ENCODE measurements at places on chromosomes 6 and 20. TPM values are rescaled to one million over a fixed set of nuclear protein-coding genes. Genes with fewer than 3 reads are reported as not detected.

DNA sequence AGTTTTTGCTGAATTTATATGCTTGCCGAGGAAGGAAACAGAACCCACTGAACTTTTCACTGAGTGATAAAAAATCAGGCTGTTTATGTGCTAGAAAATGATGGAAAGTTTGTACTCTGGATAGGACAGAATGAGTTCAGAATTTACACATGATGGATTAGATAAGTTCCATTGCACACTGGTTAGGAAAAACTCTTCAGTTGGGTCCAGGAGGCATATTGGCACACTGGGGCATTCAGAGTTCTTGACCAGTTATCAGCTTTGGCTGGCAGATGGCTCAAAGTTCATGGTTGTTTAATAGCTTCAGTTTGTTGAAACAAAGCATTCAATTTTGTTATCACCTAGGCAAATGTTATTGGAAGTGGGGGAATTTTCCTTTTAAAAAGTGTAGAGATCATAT lies 613.3 kb upstream of the SYNCRIP start:
- H3K4me1 ChIP-seq: no peaks in the 10 kb centered on the region
- H3K36me3 ChIP-seq: no peaks in the 10 kb centered on the region
- H3K4me3 ChIP-seq: no peak overlapping the region
- H3K27me3 ChIP-seq: peaks cover 11% of the 10 kb centered on the region
- DNase-seq: no peak

DNA sequence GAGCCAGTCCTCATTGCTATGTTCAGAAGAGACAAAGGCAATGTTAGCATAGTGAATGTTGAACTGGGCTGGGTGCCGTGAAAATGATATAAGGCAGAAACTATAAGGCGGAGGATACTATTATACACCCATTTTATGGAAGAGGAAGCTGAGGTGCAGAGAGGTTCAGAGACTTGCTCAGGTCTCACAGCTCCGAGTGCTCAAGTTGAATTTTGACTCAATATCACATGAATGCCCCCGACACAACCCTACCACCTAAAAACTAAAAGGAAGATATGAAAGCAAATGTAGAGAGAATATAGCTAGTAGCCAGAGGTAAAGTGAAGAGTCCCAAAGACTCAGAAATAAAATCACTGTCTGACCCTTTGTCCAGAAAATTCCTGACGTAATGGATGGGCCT lies 56.7 kb downstream of the PPP1R16B start:
- no peak overlapping the region for H3K27ac ChIP-seq
- no peaks in the 10 kb centered on the region for H3K36me3 ChIP-seq
- DNase-seq: no peak
- H3K4me1 ChIP-seq: no peaks in the 10 kb centered on the region
- H3K27me3 ChIP-seq: peaks cover 10% of the 10 kb centered on the region
- no peak overlapping the region for H3K4me3 ChIP-seq

- no peaks in the 10 kb centered on the region for H3K27me3 ChIP-seq
- peaks cover 22% of the 10 kb centered on the region for H3K36me3 ChIP-seq
- no peaks in the 10 kb centered on the region for H3K4me1 ChIP-seq
- no peak overlapping the region for H3K27ac ChIP-seq
These were observed 21.7 kb downstream of the MTCL3 start for GRCh38 chr6:127497410-127497809.

- no peak overlapping the region for H3K4me3 ChIP-seq
- no peaks in the 10 kb centered on the region for H3K4me1 ChIP-seq
- no peaks in the 10 kb centered on the region for H3K36me3 ChIP-seq
- H3K27me3 ChIP-seq: peaks cover 10% of the 10 kb centered on the region
These were observed 24.3 kb upstream of the HLA-DRB5 start for GRCh38 chr6:32554116-32554965.

DNA sequence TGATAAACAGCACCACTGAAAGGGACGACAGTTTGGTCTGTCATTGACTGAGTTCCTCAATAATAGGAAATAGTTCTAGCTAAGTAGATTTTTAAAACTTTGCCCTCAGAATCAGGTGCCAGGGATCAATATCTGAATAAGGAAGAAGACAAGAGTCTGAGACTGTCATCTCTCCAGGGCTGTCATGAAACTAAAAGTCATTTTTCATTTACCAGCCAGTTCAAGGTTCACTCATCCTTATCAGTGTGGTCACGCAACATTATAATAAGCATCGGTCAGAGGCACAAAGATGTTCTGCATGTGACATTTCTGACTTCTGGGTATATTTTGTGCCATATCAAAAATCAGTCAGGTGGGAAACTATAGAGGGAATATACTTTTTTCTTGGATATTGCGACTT lies 52.5 kb upstream of the E2F3 start:
- H3K36me3 ChIP-seq: no peaks in the 10 kb centered on the region
- no peak overlapping the region for H3K27ac ChIP-seq
- H3K4me3 ChIP-seq: no peak overlapping the region
- H3K4me1 ChIP-seq: no peaks in the 10 kb centered on the region
- H3K27me3 ChIP-seq: no peaks in the 10 kb centered on the region

DNA sequence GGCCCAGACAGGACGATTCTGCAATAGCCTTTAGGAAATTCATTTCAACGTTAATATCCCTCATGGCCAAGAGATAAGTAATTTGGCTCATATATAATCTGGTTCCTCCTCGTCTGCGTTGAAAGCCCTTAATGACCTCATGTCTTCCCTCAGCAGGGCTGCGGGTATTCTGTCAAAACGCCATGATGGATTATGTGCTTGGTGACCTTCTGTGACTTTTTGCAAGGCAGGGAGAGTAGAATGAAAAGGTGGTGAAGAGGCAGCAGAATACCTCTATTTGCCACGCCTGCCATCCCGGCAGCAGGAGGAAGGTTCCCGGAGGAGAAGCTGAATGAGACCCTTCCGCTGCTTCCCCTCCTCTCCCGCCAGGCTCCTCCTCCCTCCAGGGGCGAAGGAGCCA lies 41.1 kb upstream of the SPACA1 start:
- DNase-seq: no peak
- H3K4me1 ChIP-seq: peaks cover 24% of the 10 kb centered on the region
- H3K36me3 ChIP-seq: no peaks in the 10 kb centered on the region
- H3K4me3 ChIP-seq: peak overlapping the region; percentile 33
- no peak overlapping the region for H3K27ac ChIP-seq

GRCh38 chr6:51265426-51265825 lies 446.8 kb downstream of the TFAP2B start:
- H3K36me3 ChIP-seq: no peaks in the 10 kb centered on the region
- peaks cover 13% of the 10 kb centered on the region for H3K4me1 ChIP-seq
- no peak overlapping the region for H3K27ac ChIP-seq
- H3K27me3 ChIP-seq: no peaks in the 10 kb centered on the region

DNA sequence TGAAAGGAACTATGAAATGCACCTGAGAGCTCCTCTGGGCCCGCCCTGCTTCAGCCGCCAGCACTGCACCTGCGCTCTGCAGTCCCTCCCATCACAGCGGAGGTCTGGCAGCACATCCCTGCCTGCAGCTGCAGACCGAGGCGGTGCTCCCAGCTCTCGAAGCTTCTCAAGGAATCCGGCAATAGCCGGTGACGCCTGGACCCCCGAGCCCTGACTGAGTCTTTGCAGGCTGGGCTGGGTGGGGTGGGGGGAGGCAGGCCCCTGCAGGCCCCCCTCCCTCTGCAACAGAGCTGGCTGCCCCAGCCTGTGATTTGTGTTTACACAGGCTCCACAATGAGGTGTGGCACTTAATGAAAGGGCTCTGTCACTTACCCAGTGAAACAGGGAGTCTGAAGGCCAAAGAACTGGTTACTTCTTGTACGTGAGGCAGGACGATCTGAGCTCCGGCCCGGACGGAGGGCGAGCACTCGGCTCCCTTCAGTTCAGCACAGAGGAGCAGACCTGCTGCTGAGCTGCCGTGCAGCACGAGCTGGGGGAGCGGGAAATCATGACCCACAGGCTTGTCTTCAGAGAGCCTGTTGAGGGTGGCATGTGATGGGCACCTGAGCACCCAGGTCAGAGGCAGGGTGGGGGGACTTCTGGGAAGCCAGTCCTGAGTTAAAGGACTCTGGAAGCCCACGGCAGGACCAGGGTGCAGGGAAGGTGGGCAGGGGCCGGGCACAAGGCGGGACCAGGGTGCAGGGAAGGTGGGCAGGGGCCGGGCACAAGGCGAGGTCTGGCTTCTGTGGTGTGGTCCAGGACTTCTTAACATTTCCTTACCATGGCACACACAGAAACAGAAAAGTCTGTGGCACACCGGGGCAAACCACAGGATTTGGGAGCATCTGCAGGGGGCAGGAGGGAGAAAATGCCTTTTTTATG lies 192.3 kb upstream of the THBS2 start:
- no peak overlapping the region for H3K4me3 ChIP-seq
- peaks cover 5% of the 10 kb centered on the region for H3K4me1 ChIP-seq
- H3K36me3 ChIP-seq: no peaks in the 10 kb centered on the region
- no peaks in the 10 kb centered on the region for H3K27me3 ChIP-seq
- no peak for DNase-seq
- H3K27ac ChIP-seq: peak overlapping the region; percentile 57

GRCh38 chr6:39693206-39693605 lies 32.0 kb downstream of the KIF6 start:
- DNase-seq: no peak
- no peaks in the 10 kb centered on the region for H3K27me3 ChIP-seq
- H3K4me1 ChIP-seq: peaks cover 4% of the 10 kb centered on the region
- H3K27ac ChIP-seq: no peak overlapping the region
- peaks cover 2% of the 10 kb centered on the region for H3K36me3 ChIP-seq
- H3K4me3 ChIP-seq: no peak overlapping the region

DNA sequence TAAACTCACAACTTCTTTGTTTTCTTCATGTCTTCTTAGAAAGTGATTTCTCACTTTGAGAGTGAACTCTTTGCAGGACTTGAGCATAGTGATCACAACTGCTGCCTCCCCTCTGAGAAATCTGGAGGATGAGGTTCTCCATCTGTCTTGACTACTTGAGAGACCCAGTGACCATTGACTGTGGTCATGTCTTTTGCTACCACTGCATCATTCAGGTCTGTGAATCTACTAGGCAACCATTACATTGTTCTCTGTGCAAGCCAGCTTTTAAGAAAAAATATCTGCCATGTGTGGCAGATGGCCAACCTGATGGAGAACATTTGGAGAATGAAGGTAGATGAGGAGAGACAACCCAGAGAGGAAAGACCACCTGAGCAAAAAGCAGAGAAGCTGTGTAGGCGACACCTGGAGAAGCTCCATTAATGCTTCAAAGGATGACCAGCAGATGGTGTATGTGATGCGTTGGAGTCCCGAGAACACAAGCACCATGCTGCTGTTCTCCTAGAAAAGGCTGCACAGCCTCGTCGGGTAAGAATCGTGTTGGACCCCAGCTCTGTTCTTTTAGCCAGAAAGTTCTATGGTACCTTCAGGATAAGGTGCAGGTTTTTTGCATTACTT lies 25.1 kb upstream of the TRIM26 start:
- H3K4me3 ChIP-seq: no peak overlapping the region
- H3K27me3 ChIP-seq: peaks cover 2% of the 10 kb centered on the region
- no peak overlapping the region for H3K27ac ChIP-seq

GRCh38 chr6:33727932-33728331 lies 16.4 kb upstream of the UQCC2 start:
- DNase-seq: no peak
- peaks cover 3% of the 10 kb centered on the region for H3K27me3 ChIP-seq
- H3K36me3 ChIP-seq: no peaks in the 10 kb centered on the region

DNA sequence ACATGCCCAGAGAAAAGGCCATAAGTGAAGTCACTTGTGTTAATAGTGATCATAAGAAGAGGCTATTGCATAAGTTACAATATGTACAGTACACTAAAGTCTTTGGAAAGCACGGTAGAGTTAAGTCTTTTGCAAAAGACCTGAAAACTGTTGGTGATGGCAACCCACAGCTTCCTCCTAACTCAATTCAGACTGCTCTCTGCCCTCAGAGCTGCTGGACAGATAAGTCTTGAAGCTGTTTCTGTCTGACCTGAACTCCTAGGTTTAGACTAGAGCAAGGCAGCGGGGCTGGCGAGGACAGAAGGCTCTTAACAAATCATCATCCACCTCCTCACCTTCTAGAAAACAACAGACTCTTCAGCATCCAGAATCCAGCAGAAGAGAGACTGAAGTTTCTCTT lies 125.4 kb downstream of the CD24 start:
- H3K4me3 ChIP-seq: no peak overlapping the region
- no peaks in the 10 kb centered on the region for H3K27me3 ChIP-seq
- no peaks in the 10 kb centered on the region for H3K36me3 ChIP-seq
- no peaks in the 10 kb centered on the region for H3K4me1 ChIP-seq
- H3K27ac ChIP-seq: no peak overlapping the region
- DNase-seq: no peak

DNA sequence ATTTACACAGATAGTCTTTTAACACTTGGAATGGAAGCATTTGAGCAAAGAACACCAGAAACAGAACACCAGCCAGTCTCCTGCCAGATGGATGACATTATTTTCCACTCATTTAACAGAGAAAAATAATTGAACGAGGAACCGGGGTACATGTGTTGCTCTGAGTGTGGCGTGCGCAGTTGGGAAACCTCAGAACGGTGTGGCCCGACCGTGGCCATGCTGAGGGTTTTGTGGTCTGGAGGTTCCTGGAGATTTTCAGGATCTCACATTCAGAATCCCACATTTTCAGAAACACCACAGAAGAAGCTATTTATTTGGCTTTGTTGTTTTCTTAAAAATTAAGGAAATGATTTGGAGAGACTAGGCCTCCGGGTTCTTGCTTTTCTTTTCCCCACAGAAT lies 126.9 kb upstream of the QKI start:
- no peak for DNase-seq
- H3K4me3 ChIP-seq: no peak overlapping the region
- H3K27me3 ChIP-seq: no peaks in the 10 kb centered on the region
- no peak overlapping the region for H3K27ac ChIP-seq
- peaks cover 7% of the 10 kb centered on the region for H3K36me3 ChIP-seq

- H3K4me1 ChIP-seq: no peaks in the 10 kb centered on the region
- H3K4me3 ChIP-seq: no peak overlapping the region
- H3K27ac ChIP-seq: no peak overlapping the region
- peaks cover 17% of the 10 kb centered on the region for H3K27me3 ChIP-seq
- DNase-seq: no peak
These were observed 20.0 kb upstream of the PLAGL1 start for GRCh38 chr6:144027932-144028587.

DNA sequence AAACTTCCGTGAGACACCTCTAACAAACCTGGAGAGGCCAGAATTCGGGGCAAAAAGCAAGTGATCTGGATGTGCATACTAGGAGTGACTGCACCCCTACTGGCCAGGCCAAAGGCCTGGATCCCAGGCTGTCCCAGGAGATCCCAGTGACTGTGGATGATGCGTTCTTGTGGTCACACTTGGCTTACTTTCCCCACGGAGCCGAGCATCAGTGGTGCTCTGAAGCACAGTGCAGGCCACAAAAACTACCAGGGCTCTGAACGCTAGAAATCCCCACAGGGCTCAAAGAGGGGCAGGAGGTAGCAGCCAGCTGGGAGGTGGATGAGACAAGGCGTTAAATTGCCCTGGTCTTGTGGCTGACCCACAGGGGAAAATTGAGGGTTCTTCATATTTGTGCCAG lies 7.1 kb downstream of the TRIM26 start:
- no peaks in the 10 kb centered on the region for H3K36me3 ChIP-seq
- H3K4me1 ChIP-seq: peaks cover 41% of the 10 kb centered on the region

GRCh38 chr6:111566873-111567517 lies 38.7 kb downstream of the TRAF3IP2 start:
- no peak for DNase-seq
- H3K4me3 ChIP-seq: peak overlapping the region; percentile 44
- H3K27me3 ChIP-seq: no peaks in the 10 kb centered on the region

ARHGAP40 gene
- not detected for total RNA-seq

PDYN gene
- 0.63 TPM for total RNA-seq

TBC1D7 gene
- total RNA-seq: 35.4 TPM

TGIF2 gene
- total RNA-seq: 76.4 TPM

SULF2 gene
- total RNA-seq: 22.9 TPM

RIMS4 gene
- total RNA-seq: 4.1 TPM

CEP85L gene
- total RNA-seq: 18.1 TPM

CST5 gene
- total RNA-seq: not detected

TTK gene
- 45.5 TPM for total RNA-seq

ACTL10 gene
- total RNA-seq: 0.75 TPM

C6orf163 gene
- total RNA-seq: 4.5 TPM

KIF25 gene
- 0.72 TPM for total RNA-seq

AIF1 gene
- total RNA-seq: not detected

SLC35F1 gene
- total RNA-seq: 41.4 TPM

MCCD1 gene
- not detected for total RNA-seq

All from neural crest cell (in vitro differentiated cells).